ENCODE measurements at places on chromosomes 11 and 22. TPM values are rescaled to one million over a fixed set of nuclear protein-coding genes. Genes with fewer than 3 reads are reported as not detected.

GRCh38 chr11:70587075-70587389 lies 188.7 kb downstream of the CTTN start:
- DNase-seq = peak; percentile 36

DNA sequence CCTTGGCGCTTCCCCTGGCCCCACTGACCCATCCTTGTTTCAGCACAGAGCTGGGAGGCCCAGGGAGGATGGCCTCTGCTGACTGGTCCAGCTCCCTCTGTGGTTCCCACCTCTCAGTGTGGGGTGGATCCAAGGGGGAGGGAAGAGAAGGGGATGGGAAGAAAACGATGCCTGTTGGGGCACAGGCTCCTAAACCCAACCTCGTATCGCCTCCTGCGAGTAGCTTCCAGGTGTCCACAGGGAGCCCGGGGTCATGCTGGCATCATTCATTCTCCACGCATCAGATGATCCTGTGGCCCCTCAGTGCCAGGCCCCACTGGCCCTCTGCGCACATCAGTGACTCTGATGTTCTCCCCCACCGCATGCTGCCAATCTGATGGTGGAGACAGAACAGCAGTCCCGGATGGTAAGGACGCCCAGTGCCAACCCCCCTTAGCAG lies 5.1 kb downstream of the MYEOV start:
- DNase-seq = no peak

The EFCAB6 gene
- total RNA-seq = 1.1 TPM

GRCh38 chr11:48103621-48104567 lies 112.7 kb upstream of the OR4B1 start:
- DNase-seq = no peak

DNA sequence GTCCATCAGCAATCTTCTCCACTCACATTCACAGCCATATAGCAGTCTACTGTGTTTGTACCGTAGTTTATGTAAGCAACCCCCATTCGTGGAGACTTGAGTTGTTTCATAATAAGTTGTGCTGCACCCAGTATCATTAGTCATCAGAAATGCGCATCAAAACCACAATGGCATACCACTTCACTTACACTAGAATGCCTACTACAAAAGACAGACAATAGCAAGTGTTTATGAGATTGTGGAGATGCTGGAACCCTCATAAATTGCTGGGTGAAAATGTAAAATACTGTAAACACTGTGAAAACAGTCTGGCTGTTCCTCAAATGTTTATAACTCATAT lies 133.3 kb downstream of the ATXN10 start:
- no peak for DNase-seq

DNA sequence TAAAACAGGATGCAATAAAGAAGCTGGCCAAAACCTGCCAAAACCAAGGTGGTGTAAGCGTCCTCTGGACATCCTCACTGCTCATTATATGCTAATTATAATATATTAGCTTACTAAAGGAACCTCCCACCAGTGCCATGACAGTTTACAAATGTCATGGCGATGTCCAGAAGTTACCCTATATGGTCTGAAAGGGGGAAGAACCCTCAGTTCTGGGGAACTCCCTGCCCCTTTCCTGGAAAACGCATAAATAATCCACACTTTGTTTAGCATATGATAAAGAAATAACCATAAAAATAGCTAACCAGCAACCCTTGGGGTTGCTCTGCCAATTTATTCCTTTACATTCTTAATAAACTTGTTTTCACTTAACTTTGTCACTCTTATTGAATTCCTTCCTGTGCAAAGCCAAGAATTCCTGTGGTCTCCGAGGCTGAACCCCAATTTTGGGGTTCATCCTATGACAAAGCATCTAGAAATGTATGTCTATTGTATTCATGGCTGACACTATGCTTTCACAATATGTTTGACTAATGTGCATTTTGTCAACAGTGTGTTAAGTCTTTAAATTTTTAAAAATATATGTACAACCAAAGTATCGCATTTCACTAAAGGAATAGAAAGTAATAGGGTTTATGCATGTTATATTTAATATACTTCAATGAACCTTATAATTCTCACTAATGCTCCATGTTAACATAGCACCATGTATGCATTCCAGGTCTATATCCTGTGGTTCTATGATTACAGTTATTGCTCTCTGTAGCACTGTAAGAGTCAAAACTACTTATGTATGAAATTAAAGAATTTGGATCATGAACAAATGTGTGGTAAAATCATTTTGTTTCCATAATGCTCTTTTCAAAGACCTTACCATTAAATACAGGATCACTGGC lies 25.1 kb downstream of the LGR4 start:
- DNase-seq = no peak
